ENCODE measurements at places on chromosomes 11 and 22. TPM values are rescaled to one million over a fixed set of nuclear protein-coding genes. Genes with fewer than 3 reads are reported as not detected.

ART1 gene
- total RNA-seq = not detected

TNNI2 gene
- total RNA-seq = not detected

HMGXB4 gene
- total RNA-seq = 22.4 TPM

MS4A3 gene
- total RNA-seq = not detected

PKDREJ gene
- total RNA-seq = not detected

CCDC89 gene
- not detected for total RNA-seq

SLC37A2 gene
- 2.7 TPM for total RNA-seq

GRCh38 chr11:127135256-127135655 lies 134.7 kb upstream of the KIRREL3 start:
- DNase-seq = no peak

- DNase-seq = no peak
These were observed 51.4 kb downstream of the JAM3 start for GRCh38 chr11:134120143-134120850.

GRCh38 chr11:13782390-13783075 lies 114.1 kb downstream of the FAR1 start:
- no peak for DNase-seq

GRCh38 chr22:16957781-16958180 lies 50.2 kb downstream of the GAB4 start:
- no peak for DNase-seq

GRCh38 chr11:29879560-29879959 lies 137.3 kb downstream of the KCNA4 start:
- no peak for DNase-seq

DNA sequence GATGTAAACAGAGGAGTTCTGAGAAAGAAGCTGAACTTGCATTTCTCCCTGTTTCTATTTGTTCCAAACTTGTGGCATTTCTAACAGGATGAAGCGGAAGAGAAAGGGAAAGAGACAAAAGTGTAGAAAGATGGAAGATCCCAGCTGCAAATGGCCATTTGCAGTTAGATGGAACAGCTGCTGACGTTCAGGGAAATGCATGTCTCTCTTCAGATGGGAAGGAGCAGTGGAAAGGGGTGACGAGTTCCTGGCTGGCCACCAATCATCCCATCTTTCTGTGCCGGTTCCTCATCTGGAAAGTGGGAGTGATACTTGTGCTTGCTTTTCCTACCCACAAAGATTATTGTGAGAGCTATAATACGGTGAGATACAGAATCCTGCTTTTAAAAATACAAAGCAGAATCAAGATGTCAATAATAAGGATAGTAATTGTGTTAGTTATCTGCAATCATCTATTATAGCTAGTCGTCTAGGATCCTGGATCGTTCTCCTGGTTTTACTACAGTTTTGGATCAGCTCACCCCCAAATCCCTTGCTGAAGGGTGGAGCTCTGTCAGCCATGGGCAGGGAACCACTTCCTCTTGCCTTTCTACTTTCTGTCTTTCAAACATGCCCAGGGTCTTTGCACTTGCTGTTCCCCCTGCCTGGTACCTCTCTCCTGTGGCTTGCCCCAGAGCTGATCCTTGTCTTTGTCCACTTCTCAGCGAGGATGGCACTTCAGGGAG lies 1.2 kb upstream of the TIMP3 start:
- DNase-seq = no peak

GRCh38 chr11:104462341-104462740 lies 298.4 kb upstream of the PDGFD start:
- no peak for DNase-seq

- no peak for DNase-seq
These were observed 47.3 kb downstream of the GRIK4 start for GRCh38 chr11:120558744-120559431.

- no peak for DNase-seq
These were observed 402.4 kb downstream of the LRRC4C start for GRCh38 chr11:41056892-41057569.

GRCh38 chr22:45998638-45999378 lies 21.8 kb upstream of the WNT7B start:
- DNase-seq = no peak

GRCh38 chr11:75996523-75997442 lies 181.8 kb downstream of the UVRAG start:
- no peak for DNase-seq

DNA sequence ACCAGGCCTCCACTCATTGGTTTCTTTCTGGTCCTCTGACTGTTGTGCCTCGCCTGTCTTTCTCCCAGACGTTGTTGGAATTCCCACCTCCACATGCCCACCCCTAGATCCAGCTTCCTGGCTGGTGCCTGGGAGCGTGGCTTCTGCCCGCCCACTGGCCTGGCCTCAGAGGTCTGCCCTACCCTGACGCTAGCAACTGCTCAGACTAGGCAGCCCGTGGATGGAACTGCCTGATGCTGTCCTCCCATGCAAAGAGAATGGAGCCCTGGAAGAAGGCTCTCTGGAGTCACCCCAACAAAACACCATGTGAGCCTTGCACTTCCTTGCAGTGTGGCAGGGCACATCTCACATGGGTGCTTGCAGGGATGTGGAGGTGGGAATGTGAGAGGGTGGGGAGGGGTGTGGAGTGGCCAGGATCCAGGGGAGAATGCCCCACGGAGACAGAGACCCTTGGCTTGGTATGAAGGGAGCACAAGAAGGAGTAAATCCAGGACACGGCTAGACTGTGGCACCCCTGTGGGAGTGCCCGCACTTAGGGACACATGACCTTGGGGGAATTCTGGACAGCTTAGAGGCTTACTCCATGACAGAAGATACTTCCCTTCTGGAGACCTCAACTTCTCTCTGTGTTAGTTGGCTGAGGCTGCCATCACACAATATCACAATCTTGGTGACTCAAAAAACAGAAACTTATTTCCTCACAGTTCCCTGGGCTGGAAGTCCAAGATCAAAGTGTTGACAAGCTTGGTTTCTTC lies 22.5 kb upstream of the ADA2 start:
- no peak for DNase-seq

- DNase-seq = no peak
These were observed 813.7 kb downstream of the NTM start for GRCh38 chr11:132184079-132184478.

GRCh38 chr11:6664551-6664950 lies 8.9 kb upstream of the DCHS1 start:
- DNase-seq = no peak

DNA sequence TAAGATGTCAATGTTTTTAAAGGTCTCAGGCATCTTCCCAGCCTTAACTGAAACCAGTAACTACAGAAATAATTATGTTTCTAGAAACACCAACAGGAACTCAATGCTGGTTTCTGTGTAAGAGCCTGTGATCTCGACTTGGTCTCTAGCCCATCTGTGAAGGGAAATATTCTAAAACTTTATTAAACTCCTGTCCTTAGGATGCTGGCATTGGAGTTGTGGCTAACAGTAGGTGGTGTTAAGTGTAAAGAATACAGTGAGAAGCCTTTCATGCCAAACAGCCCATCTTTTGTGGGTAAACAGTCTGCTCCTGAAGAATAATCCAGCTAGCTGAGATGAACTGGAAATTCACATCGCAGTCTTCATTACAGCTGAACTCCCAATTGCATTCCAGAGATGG lies 133.2 kb downstream of the ADAMTS15 start:
- DNase-seq = no peak

GRCh38 chr22:36331912-36332622 lies 55.7 kb downstream of the MYH9 start:
- no peak for DNase-seq

- DNase-seq = no peak
These were observed 1.5 kb downstream of the PANX3 start for GRCh38 chr11:124612567-124613246.

GRCh38 chr11:125262194-125262829 lies 97.8 kb downstream of the PKNOX2 start:
- DNase-seq = no peak

GRCh38 chr11:36271794-36272407 lies 17.3 kb downstream of the COMMD9 start:
- no peak for DNase-seq

DNA sequence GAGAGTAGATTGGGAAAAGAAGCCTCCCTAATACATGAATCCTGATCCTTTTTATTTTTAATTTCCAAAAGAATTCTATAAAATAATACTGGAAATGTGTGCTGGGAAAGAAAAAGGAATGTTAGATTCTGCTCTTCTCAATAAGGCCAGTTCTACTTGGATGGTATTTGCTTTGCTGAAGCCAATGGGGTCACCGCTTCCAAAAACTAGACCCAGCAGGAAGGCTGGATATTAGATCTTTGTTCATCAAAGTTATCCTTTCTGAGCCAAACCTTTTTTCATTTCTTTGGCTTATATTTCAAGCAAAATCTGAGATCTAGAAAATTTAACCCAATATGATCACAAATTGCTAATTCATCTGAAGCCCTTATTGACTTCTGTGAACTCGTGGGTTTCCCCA lies 41.4 kb downstream of the SCUBE2 start:
- DNase-seq = no peak

DNA sequence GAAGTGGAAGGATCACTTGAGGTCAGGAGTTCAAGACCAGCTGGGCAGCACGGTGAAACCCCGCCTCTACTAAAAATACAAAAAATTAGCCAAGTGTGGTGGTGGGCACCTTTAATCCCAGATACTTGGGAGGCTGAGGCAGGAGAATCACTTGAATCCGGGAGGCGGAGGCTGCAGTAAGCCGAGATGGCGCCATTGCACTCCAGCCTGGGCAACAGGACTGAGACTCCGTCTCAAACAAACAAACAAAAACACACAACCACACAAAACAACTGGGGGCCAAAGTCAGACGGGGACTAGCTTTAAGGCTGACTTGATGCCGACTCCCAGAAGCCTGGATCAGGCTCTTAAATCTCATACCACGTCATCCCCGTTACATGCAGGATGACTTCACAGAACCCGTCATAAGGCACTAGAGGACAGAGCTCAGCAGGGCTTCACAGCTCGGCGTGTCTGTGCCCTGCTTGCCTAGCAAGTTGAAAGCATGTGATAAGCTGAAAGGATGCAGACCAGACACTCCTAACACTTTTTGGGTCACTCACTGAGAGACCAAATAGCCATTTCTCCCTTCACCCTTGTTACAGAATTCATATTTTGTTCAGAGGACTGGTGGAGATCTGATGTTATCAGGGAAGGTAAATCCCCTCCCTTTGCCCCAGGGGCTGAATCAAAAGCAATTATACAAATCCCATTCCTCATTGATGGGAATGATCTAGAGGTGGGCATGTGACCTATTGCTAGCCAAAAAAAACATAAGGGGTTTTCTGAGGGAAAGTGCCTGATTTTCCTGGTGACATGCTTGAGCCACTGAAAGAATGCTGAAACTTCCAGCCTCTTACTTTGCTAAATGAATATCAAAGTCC lies 65.4 kb downstream of the GAB2 start:
- DNase-seq = peak; percentile 18

Data from epithelial cell of proximal tubule (primary cell).